ENCODE measurements at places on chromosomes 16 and 17. TPM values are rescaled to one million over a fixed set of nuclear protein-coding genes. Genes with fewer than 3 reads are reported as not detected.
A peak's percentile ranks its signal among the peaks of the same experiment; 100 is the strongest.

Gene RAB11FIP4
- 32.5 TPM for total RNA-seq

Gene CXCL16
- total RNA-seq = 0.60 TPM

Gene FBXW10B
- not detected for total RNA-seq

Gene ZG16
- not detected for total RNA-seq

GRCh38 chr17:73042225-73042624, 50.3 kb downstream of the SLC39A11 start:
- H3K36me3 ChIP-seq = no peaks in the 10 kb centered on the region
- H3K27ac ChIP-seq = no peak overlapping the region
- no peaks in the 10 kb centered on the region for H3K27me3 ChIP-seq
- H3K4me3 ChIP-seq = no peak overlapping the region
- DNase-seq = no peak

- H3K36me3 ChIP-seq = no peaks in the 10 kb centered on the region
- no peak overlapping the region for H3K4me3 ChIP-seq
- H3K27me3 ChIP-seq = peaks cover 3% of the 10 kb centered on the region
- H3K27ac ChIP-seq = no peak overlapping the region
These were observed 68.5 kb upstream of the DNAH17 start for GRCh38 chr17:78645421-78646295.

DNA sequence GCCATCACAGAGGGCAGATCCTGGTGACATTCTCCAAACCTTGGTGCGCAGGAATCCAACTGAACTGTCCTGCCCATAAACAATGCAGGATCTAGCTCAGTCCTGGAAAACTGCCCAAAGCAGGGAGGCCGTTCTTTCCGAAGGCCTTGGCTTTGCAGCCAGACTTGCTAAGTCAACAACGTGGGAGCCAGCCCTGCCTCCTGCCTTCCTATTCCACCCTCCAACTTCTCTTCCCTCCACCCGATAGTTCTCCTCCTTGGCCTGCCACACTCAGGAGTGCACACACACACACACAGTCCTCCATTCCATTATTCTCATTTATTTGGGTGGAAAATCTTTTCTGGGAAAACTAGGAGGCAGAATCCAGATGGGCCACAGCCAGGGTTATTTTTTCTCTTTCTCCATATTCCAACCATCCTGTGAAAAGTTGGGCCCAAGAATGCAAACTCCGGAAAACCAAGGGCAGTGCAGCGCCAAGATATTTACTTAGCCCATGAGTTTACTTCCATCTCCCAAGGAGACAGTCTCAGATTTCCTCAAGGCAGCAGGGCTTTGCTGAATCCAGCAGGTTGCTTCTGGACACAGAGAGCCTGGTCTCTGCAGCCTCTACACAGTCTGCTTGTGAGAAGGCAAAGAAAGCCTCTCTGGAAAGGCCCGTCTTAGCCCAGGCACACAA, 15.8 kb downstream of the COPRS start:
- DNase-seq = no peak
- no peaks in the 10 kb centered on the region for H3K36me3 ChIP-seq
- no peaks in the 10 kb centered on the region for H3K4me1 ChIP-seq
- peaks cover 6% of the 10 kb centered on the region for H3K27me3 ChIP-seq
- no peak overlapping the region for H3K27ac ChIP-seq

- no peaks in the 10 kb centered on the region for H3K27me3 ChIP-seq
- H3K36me3 ChIP-seq = no peaks in the 10 kb centered on the region
- peak; percentile 91 for DNase-seq
- H3K4me1 ChIP-seq = peaks cover 36% of the 10 kb centered on the region
These were observed 1.9 kb downstream of the CLEC16A start for GRCh38 chr16:10946308-10946707.

DNA sequence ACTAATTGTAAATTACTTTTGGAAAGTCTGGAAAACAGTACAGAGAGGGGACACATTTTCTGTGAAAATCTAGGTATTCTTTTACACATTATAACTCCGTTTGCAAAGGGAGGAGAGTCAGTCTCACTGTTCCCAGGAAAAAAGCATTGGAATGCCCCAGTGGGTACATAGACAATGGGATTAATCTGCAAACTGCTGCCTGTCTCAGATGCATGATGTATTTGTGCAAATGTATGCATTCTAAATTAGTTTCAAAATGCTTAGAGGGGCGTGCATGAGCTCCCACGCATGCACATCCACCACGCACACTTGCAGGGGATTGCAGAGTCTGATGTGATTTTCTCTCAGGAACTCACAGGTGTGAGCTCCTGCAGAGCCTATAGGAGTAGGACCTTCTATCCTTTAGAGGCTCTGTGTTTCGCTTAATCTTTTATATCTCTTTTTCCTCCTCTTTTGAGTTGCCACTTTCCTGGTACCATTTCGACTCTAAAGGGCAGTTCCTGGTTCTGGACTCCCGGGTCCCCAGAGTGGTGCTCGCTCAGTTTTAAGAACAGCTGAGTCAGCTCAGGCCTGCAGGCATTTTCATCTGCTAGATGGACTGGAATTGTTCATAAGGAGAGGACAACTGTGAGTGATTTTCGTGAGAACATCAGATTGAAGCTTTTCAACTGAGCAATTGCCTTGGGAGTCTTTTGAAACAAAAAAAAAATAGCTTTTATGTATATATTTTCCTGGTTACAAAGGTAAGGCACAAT, 1.1 kb downstream of the BCO1 start:
- no peak for DNase-seq
- no peaks in the 10 kb centered on the region for H3K4me1 ChIP-seq
- H3K27me3 ChIP-seq = peaks cover 10% of the 10 kb centered on the region
- no peak overlapping the region for H3K4me3 ChIP-seq

- H3K36me3 ChIP-seq = no peaks in the 10 kb centered on the region
- no peak overlapping the region for H3K27ac ChIP-seq
- peaks cover 5% of the 10 kb centered on the region for H3K4me1 ChIP-seq
- peak; percentile 35 for DNase-seq
- no peak overlapping the region for H3K4me3 ChIP-seq
These were observed 64.2 kb upstream of the KIFC3 start for GRCh38 chr16:57866529-57866918.

DNA sequence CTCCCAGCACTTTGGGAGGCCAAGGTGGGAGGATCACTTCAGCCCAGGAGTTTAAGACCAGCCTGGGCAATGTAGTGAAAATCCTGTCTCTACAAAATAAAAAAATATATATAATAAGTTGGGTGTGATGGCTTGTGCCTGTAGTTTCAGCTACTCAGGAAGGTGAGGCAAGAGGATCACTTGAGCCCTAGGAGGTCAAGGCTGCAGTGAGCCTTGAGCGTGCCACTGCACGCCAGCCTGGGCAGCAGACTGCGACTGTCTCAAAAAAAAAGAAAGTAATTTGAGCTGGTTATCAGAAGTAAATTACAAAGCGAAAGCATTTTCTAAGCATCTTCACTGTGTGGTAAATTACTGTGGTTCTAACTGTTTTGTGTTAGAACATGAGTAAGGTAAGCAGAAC, 66.2 kb downstream of the NQO1 start:
- H3K27me3 ChIP-seq = no peaks in the 10 kb centered on the region
- no peak overlapping the region for H3K27ac ChIP-seq
- no peaks in the 10 kb centered on the region for H3K4me1 ChIP-seq
- H3K36me3 ChIP-seq = peaks cover 57% of the 10 kb centered on the region
- DNase-seq = no peak
- no peak overlapping the region for H3K4me3 ChIP-seq

- H3K36me3 ChIP-seq = peaks cover 4% of the 10 kb centered on the region
- peak within 1 kb of the TSS; percentile 72 for H3K27ac ChIP-seq
- DNase-seq = peak; percentile 98
- no peaks in the 10 kb centered on the region for H3K27me3 ChIP-seq
These were observed at the start of gene CYBC1 for GRCh38 chr17:82450357-82451106. TSS of gene CYBC1 (minus strand) at chr17:82450752. CDS start at chr17:82449254, 1,498 bp downstream.

DNA sequence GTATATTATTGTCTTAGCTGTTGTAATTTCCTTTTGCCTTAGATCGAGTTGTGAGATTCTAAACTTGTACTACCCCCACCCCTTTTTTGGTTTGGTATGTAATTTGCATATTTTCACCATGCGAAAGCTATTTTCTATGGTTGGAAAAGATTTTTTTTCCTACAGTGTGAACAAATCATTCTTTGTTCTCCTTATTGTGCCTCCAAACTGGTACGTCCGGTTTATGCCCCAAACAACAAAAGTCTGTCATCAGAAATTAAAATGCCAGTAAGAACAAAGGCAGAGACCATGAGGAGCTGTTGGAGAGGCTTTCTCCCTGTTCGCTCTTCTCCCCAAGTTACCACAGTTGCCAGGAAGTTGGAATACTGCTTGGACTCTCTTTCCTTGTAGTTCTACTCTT, 66.1 kb downstream of the BCAS3 start:
- no peaks in the 10 kb centered on the region for H3K36me3 ChIP-seq
- no peaks in the 10 kb centered on the region for H3K27me3 ChIP-seq
- H3K4me1 ChIP-seq = no peaks in the 10 kb centered on the region
- H3K4me3 ChIP-seq = no peak overlapping the region
- H3K27ac ChIP-seq = peak overlapping the region; percentile 92
- DNase-seq = no peak

- H3K27ac ChIP-seq = no peak overlapping the region
- peaks cover 55% of the 10 kb centered on the region for H3K27me3 ChIP-seq
- peaks cover 12% of the 10 kb centered on the region for H3K4me1 ChIP-seq
- no peaks in the 10 kb centered on the region for H3K36me3 ChIP-seq
These were observed 1.0 kb downstream of the VTN start for GRCh38 chr17:28368915-28369683.

- H3K27me3 ChIP-seq = no peaks in the 10 kb centered on the region
- DNase-seq = peak; percentile 64
- H3K4me3 ChIP-seq = no peak overlapping the region
- no peaks in the 10 kb centered on the region for H3K4me1 ChIP-seq
- no peaks in the 10 kb centered on the region for H3K36me3 ChIP-seq
These were observed 285.4 kb downstream of the SHISA9 start for GRCh38 chr16:13186813-13187212.

DNA sequence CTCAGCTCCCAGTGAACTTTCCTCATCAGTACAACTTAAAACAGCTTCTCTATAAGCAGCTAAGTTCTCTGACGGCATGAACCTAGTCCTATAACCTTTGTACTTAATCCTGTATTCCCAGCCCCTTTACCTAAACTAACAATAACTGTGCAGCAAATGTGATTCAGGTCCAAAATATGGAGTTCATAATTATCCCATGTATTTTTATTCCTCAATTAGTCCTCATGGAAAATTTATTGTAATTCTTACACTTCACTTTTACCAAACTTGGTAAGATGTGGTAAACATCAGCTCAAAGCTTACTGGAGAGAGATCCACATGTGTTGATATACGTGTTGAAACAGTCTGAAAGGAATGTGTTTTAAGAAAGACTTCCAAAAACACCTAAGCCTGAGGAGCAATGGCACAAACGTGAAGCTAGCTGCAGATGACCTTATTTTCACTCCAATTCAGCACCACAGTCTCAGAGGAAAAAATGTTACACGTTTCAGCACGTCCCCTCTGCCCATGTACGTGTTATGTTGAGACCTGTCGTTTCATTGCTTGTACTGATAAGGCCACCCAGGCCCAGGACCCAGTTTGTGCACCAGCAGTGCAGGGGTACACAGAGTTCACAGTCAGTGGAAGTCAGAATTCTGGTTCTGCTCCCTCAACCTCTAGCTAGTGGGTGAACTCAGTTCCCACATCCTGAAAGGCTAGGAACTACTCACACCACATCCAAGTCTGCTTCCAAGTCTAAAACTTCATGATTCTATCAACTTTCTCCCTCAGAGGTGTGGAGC, 7.1 kb downstream of the USP31 start:
- no peaks in the 10 kb centered on the region for H3K36me3 ChIP-seq
- no peak for DNase-seq
- H3K27me3 ChIP-seq = no peaks in the 10 kb centered on the region
- no peak overlapping the region for H3K27ac ChIP-seq

DNA sequence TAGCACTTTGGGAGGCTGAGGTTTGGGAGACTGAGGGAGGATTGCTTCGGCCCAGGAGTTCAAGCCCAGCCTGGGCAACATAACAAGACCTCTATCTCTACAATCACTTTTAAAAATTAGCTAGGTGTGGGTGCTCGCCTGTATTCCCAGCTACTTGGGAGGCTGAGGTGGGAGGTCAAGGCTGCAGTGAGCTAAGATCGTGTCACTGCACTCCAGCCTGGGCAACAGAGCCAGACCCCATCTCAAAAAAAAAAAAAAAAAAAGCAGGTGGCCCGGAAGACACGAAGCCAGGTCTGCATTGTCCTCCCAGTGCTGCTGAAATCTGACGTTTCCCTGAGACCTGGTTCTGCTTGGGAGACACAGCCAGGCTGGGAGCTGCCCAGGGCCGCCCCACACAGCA, 18.8 kb upstream of the TIMP2 start:
- H3K4me3 ChIP-seq = no peak overlapping the region
- H3K36me3 ChIP-seq = no peaks in the 10 kb centered on the region
- no peak for DNase-seq
- no peak overlapping the region for H3K27ac ChIP-seq
- H3K4me1 ChIP-seq = no peaks in the 10 kb centered on the region

GRCh38 chr16:28003923-28004322, 59.6 kb downstream of the GSG1L start:
- no peak overlapping the region for H3K27ac ChIP-seq
- H3K4me3 ChIP-seq = no peak overlapping the region
- H3K27me3 ChIP-seq = peaks cover 28% of the 10 kb centered on the region
- no peaks in the 10 kb centered on the region for H3K36me3 ChIP-seq

GRCh38 chr17:27404676-27405075, 51.6 kb upstream of the KSR1 start:
- no peak overlapping the region for H3K27ac ChIP-seq
- no peaks in the 10 kb centered on the region for H3K36me3 ChIP-seq
- peaks cover 5% of the 10 kb centered on the region for H3K4me1 ChIP-seq
- no peak overlapping the region for H3K4me3 ChIP-seq
- no peaks in the 10 kb centered on the region for H3K27me3 ChIP-seq
